Uterine smooth muscle cell (primary cell): ENCODE measurements at places on chromosomes 2 and 18. TPM values are rescaled to one million over a fixed set of nuclear protein-coding genes. Genes with fewer than 3 reads are reported as not detected.

Gene DSG1
- total RNA-seq = not detected in 2 replicates

Gene TRIP12
- total RNA-seq = 262 and 314 TPM in 2 replicates

Gene LIPG
- 18.4 and 29.7 TPM in 2 replicates for total RNA-seq

Gene B3GNT7
- total RNA-seq = 0.11 and 0.12 TPM in 2 replicates

Gene DPYSL5
- total RNA-seq = not detected in 2 replicates

Gene CD28
- not detected in 2 replicates for total RNA-seq

Gene MALT1
- total RNA-seq = 27.7 and 33.2 TPM in 2 replicates

Gene FRZB
- total RNA-seq = 0.11 and 0.12 TPM in 2 replicates

Gene MEX3C
- total RNA-seq = 35.4 and 52.4 TPM in 2 replicates

Gene FAM110C
- not detected in 2 replicates for total RNA-seq

Gene VIL1
- 0.12 TPM in 1 of 2 replicates, not detected in the other for total RNA-seq

Gene EPHA4
- 16.5 and 33.2 TPM in 2 replicates for total RNA-seq
